ENCODE measurements at places on chromosomes 11 and 22.

- DNase-seq = no peak
Measured at GRCh38 chr11:119126675-119127268, 5.4 kb downstream of the HINFP start.

DNA sequence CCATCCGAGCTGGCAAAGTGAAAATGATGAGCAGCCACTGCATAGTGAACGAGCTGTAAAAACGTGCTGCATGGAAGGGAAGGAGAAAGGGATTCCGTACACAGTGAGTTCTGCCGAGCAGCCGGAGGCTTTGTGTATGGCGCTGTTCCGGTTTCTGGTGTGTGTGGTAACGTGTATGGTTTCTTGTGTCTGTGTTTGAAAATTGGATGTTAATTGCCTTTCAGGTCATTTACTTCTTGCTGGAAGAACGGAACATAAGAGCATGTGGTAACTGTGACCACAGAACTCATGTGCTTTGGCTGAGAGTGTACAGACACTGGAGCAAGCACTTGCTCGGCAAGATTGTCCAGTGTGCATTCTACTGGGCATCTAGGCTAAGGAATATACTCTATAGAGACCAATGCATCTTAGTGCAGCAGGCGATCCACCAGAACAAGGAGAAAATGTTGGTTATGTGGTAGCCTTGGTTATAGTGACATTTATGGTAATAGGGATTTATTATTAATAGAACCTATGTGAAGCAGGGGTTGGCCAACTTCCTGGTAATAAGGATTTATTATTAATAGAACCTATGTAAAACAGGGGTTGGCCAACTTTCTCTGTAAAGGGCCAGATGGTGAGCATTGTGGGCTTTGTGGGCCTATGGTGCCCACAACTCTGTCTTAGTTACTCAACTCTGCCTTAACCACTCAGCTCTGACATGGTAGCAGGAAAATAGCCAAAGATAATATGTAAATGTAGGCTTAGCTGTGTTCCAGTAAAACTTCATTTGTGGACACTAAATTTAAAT is 49.2 kb downstream of the GRAMD1B start:
- DNase-seq = no peak

GRCh38 chr11:70071996-70072395 is 6.1 kb upstream of the ANO1 start:
- DNase-seq = no peak

- DNase-seq = no peak
Measured at GRCh38 chr11:44205836-44206235, 104.1 kb downstream of the ALX4 start.

DNA sequence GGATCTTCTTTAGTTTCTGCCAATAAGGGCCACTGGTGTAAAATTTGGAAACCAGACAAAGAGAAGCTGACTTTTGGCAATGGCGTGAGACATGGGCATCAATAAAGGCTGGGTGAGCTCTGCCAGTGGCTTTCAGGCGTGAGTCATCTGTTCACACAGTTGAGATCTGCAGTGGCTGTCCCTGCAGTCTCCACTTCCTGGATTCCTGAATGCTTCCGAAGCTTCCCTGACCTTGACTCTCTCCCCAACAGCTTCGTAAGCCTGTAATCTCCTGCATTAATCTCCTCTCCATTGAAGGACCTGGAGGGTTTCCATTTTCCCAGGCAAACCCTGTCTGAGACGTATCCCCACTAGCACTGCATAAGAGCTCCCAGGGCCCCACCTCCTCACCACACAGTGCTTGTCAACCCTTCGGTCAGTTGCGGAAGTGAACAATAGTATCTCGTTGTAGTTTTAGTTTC is 574.7 kb downstream of the TBC1D22A start:
- no peak for DNase-seq
